ENCODE measurements at places on chromosomes 6 and 20.

GRCh38 chr6:117531809-117532725 lies 49.6 kb downstream of the DCBLD1 start:
- DNase-seq: no peak

DNA sequence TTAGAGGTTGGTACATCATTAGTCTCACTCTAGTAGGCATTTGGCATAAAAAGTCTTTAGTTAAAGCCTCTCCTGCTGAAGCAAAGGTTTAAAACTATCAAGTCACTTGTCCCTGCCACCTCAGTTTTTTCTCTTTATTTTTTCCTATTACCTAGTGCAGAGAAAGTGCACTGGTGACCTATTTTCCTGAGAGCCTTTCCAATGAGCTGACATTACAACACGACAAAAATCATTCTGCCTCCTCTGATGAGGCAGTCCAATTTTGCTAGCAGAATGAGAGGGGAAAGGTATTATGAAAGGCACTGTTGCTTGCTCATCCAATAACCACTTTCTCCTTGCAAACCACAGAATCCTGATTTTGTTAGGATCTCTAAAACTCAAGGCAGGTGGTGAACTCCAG lies 73.3 kb upstream of the SGK1 start:
- DNase-seq: no peak

GRCh38 chr6:30678964-30679726 lies 6.3 kb upstream of the DHX16 start:
- peak; percentile 85 for DNase-seq

DNA sequence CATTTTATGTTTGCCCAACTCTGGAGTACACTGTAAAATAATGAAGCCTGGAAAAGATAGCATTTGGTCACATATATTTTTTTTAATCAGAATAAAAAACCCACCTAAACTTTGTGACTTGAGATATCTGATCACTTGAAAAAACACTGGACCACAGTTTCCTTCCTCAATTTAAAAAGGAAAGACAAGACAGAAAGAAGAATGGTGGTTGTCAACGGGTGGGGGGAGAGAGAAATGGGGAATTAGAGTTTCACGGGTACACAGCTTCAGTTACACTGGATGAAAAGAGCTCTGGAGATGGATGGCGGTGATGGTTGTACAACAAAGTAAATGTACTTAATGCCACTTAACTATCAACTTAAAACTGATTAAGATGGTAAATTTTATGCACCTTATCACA lies 14.7 kb upstream of the DST start:
- DNase-seq: no peak

DNA sequence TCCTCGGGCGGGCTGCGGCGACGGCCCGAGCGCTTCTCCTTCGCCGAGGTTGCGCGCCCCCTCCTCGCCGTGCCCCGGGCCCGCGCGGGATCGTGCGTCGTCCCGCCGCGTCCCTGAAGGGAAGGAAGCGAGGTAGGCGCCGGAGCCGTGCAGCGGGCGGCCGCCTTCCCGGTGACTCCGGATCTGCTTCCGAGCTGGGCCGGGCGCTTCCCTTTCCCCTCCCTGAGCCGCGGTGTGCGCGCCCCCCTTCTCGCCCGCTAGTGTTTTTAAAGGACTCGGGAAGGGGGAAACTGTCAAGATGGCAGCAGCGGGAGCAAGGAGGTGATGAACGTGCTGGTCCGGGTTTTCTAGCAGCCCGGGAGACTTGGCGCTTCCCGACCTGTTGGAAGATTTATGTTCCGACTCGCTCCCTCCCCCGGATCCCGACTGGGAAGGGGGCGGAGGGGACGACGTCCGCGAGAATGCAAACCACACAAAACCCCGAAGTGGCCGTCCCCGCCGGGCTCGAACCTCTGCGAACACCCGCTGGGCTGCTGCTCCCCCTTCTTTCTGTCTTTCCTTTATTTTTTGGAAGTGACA lies 744 bp upstream of the FOXO3 start:
- DNase-seq: no peak

DNA sequence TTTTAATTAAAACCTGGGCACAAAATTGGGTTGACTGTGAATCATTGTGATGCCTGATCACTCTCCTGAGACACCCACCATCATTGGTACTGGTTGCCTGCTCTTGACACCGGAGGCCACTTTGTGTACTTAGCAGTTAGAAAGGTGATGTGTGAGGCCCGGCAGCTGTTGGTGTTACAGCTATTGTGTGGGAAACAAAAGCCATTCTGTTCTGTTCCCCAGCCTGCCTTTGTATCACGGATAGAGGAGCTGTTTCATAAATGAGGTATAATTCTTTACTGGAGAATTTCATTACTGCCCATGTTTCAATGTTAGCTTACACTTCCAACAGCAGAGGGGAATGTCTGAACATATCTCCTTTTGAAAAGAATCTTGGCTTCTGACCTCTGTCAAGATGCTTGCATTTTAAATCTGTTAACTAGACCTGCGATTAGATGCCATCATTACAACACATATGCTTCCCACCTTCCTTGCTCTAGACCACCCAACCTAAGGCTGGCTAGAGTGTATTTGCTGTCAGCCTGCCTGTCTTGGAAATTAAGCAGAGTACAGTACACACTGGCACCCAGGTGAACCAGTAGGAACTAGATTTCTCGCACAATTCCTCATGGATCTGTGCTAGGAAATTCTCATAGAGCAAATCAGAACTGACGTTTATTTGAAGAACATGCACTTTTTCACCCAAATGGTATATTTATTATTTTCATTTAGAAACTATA lies 142.4 kb upstream of the INSM1 start:
- no peak for DNase-seq

DNA sequence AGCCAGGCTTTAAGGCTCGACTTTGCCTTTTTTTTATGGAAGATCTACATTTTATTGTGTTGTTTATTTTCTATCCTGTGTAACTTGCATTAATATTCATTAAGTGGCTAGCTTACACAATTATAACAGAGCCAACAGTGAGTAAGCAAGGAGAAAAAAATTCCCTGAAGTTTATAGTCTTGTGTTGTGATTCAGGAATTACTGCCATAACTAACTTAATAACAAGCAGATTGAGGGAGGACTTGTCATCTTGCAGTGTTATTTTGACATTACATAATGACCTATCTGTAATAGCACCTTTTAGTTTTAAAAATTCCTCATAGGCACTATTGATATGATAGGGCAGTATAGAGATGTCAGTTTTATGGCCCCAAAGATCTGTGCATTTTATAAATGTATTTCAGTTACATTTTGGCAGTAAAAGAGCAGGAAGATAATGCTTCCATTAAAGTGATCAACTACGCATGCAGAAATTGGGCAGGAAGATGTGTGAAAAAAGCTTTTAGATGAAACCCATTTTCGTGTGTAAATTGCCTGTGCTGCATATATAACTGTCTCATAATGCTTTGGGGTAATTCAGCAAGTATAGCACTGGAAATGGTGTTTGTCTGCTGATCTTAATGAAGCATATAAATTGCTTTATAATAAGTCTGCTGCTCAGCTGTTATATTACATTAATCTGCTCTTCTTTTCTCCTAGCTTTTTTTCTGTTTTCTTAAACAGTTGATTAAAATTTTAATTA lies 123.0 kb downstream of the SMAP1 start:
- no peak for DNase-seq

GRCh38 chr6:138109042-138109997 lies 2.1 kb upstream of the PERP start:
- peak; percentile 58 for DNase-seq

DNA sequence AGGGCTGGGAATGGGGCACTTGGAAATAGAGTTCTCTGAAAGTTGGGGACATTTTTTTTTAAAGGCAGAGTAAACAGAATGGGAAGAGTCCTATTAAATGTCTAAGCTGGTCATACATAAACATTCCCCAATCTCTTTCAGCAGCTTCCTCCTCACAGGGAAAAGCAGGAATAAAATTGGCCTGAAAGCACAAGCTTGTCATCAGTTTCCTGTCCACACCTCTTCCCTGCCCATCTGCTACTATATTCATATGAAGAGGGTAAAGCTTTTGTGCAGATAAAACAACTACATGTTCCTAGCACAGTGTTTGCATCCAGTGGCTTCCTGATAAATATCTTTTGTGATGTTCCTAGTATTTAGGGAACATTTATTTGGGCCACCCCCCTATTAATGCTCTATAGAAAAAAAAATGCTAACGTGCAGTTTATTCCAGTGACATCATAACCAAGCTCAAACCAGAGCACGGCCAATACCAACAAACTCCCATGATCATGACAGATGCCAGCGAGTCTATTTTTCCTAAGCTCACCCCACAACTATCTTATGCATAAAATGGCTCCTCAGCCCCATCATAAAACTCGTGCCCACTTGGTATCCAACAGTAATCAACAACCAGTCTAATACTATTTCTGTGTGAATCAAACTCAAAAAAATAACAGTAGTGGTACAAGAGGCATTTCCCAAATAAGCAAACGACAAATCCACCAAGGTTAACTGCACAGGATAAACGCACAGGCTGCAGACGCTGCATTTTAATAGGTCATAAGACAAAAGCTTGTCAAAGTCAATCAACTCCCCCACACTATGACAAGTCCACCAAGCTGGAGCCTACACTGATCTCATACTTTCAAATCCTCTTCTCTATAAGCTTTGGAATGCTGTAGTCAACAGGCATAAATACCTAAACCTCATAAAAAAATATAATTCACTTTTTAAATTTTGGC lies 95.3 kb downstream of the EPB41L2 start:
- DNase-seq: no peak

GRCh38 chr6:152973916-152974315 lies 8.9 kb downstream of the FBXO5 start:
- DNase-seq: no peak

- peak; percentile 31 for DNase-seq
These were observed 4.1 kb downstream of the MAP1LC3A start for GRCh38 chr20:34562641-34563040.

DNA sequence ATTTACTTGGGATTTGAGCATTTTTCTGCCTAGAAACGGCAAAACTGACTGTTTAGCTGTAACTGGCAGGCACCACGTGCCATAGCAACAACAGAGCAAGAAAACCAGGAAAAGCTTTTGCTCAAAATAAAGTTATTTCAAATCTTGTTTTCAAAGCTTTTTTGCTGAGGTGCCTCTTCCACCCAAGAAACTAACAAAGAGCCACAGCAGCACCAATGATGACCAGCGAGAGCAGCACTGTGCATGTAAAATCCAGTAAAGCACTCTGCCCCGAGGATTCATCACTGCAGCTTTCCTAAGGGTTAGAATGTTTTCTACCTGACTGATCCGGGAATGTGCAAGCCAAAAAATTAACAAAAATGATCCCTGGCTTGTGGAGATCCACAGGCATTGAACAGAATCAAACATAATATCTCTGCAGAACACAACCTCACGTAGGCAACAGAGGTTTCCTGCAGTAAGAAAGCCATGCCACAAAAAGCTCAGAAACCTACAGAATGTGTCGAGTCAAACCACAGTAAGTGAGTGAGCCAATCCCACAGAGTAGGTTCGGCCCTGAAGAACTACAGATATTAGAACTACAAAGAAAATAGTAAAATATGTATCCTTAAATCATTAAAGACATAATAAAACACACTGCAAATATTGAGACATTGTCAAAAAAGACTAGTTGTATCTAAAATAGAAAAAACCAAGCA lies 7.4 kb upstream of the ULBP3 start:
- DNase-seq: no peak

- no peak for DNase-seq
These were observed 179.1 kb upstream of the SUPT3H start for GRCh38 chr6:45556828-45557227.

- DNase-seq: no peak
These were observed 247.2 kb downstream of the TBC1D7 start for GRCh38 chr6:13081189-13081563.

- DNase-seq: no peak
These were observed 51.5 kb upstream of the SMIM29 start for GRCh38 chr6:34300332-34300751.

- no peak for DNase-seq
These were observed 18.8 kb downstream of the MAFB start for GRCh38 chr20:40670253-40670652.

GRCh38 chr20:31677553-31678260 lies 40.0 kb downstream of the COX4I2 start:
- DNase-seq: no peak

All from RPMI8226 (cell line).